ENCODE measurements at places on chromosomes 11 and 22. TPM values are rescaled to one million over a fixed set of nuclear protein-coding genes. Genes with fewer than 3 reads are reported as not detected.

INS gene
- total RNA-seq, result not detected

FADD gene
- 16.5 TPM for total RNA-seq

MFNG gene
- total RNA-seq, result 85.1 TPM

GRCh38 chr22:42199025-42199424, 68.4 kb upstream of the CYP2D6 start:
- peaks cover 6% of the 10 kb centered on the region for H3K36me3 ChIP-seq
- H3K4me3 ChIP-seq, result no peak overlapping the region
- peaks cover 62% of the 10 kb centered on the region for H3K4me1 ChIP-seq
- no peak overlapping the region for H3K27ac ChIP-seq
- no peaks in the 10 kb centered on the region for H3K27me3 ChIP-seq

DNA sequence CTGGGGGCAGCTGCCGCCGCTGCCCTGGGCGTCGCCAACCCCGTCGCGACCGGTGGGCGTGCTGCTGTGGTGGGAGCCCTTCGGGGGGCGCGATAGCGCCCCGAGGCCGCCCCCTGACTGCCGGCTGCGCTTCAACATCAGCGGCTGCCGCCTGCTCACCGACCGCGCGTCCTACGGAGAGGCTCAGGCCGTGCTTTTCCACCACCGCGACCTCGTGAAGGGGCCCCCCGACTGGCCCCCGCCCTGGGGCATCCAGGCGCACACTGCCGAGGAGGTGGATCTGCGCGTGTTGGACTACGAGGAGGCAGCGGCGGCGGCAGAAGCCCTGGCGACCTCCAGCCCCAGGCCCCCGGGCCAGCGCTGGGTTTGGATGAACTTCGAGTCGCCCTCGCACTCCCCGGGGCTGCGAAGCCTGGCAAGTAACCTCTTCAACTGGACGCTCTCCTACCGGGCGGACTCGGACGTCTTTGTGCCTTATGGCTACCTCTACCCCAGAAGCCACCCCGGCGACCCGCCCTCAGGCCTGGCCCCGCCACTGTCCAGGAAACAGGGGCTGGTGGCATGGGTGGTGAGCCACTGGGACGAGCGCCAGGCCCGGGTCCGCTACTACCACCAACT, 1.0 kb downstream of the FUT4 start:
- no peak overlapping the region for H3K27ac ChIP-seq
- H3K27me3 ChIP-seq, result no peaks in the 10 kb centered on the region
- H3K36me3 ChIP-seq, result no peaks in the 10 kb centered on the region
- H3K4me3 ChIP-seq, result peak overlapping the region; percentile 82
- H3K4me1 ChIP-seq, result peaks cover 33% of the 10 kb centered on the region
- DNase-seq, result no peak
